ENCODE measurements at places on chromosomes 1 and 21.

- no peak for DNase-seq
Measured at GRCh38 chr1:96059736-96060135, 661.8 kb upstream of the PTBP2 start.

DNA sequence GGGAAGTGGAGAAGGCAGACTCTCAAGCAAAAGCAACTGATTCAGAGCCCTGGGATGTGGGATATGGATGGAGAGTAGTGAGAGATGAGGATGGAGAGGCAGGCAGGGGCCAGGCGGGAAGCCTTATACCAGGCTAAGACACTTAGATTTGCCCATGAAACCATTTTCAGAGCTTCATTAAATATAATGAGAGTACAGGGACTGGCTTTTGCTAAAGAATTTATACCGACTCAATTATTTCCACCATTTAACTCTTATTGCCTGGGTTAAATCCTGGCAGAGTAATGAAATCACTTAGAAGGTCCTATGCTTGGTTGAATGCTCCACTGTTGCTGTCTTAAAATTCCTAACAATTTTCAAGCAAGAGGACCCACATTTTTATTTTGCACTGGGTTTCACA lies 311.7 kb downstream of the KCNH1 start:
- no peak for DNase-seq

- DNase-seq: no peak
Measured at GRCh38 chr1:40303790-40304189, 13.3 kb downstream of the COL9A2 start.

- no peak for DNase-seq
Measured at GRCh38 chr1:29162025-29162424, 19.7 kb downstream of the SRSF4 start.

DNA sequence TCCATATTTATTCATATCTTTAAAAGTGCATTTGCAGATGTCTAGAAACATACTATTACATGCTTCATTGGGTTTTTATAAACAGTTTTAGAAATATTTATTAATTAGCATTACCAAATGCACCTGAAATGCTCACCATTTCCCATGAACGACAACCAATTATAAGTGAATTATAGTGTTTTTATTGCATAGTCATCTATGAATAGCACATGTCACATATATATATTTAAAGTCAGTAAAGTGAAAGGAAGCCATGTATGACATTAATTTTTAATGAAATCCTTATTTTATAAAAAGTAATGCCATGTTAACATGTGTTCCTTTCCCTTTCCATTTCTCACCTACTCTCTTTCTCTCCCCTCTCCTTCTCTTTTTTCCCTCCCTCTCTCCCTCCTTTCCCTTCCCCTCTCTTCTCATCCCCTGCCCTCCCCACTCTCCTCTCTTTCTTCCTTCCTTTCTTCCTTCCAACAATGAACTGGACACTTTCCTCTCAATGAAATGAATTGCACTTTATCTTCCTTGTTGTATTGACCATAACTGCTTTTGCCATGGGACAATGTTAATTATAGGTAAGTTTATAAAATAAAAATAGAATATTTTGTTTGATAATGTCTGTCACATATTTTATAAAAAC lies 179.3 kb downstream of the NCAM2 start:
- no peak for DNase-seq

GRCh38 chr1:24849672-24850295 lies 80.3 kb downstream of the RUNX3 start:
- DNase-seq: no peak

DNA sequence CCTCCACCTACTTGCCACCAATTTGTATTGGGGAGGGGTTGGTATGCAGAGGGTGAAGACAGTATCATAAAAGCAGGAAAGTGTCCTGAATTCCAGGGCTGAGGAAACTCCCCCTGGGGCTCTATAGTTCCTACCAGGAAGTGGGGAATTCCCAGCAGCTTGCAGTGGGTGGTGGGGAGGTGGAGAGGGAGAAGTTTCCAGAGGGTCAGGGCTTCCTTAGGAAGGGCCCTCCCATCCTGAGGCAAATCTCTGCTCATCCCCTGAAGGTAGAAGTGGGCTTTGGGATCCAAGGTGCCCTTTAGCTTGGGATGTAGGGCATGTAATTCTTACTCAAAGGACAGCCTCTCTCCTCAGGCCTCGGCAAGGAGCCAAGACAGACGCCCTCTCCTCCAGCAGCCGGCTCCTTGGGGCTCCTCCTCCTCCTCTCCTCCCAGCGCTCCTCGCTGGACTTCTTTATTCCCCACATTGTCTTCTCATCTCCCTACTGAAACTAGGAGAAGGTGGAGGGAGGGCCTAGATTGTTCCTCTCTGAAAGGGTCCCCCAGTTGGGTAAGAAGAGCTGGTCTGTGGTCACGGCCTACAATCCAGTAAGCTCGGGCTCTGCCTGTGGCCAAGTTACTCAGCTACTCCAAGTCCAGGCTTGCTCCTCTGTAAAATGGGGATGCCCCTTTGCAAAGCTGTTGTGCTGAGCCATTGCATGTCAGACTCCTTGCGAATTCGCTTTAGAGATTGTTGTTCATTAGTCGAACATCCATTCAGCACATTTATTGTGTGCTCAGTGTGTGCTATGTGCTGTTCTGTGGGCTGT lies 17.9 kb upstream of the CSF1 start:
- no peak for DNase-seq

DNA sequence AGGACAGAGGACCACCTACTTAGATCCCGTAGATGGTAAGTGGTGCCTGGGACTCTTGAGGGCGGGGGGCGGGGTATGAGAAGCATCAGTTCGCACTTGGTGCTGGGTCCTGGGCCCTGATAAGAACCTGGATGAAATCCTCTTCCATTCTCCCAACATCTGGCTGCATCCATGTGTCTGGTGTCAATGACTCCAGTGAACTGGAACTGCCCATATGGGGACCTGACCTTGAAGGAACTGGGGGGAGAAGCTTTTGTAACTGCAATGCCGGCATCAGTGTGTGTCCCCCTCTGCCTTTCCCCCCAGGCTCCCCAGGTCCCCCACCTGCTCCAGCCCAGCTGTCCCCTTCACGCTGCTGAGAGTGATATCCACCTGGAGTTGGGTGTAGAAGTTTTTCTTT lies 49.7 kb upstream of the EPB41 start:
- no peak for DNase-seq

GRCh38 chr1:60573121-60573520 lies 499.6 kb upstream of the C1orf87 start:
- DNase-seq: no peak

GRCh38 chr1:70966018-70966638 lies 81.5 kb downstream of the PTGER3 start:
- no peak for DNase-seq

DNA sequence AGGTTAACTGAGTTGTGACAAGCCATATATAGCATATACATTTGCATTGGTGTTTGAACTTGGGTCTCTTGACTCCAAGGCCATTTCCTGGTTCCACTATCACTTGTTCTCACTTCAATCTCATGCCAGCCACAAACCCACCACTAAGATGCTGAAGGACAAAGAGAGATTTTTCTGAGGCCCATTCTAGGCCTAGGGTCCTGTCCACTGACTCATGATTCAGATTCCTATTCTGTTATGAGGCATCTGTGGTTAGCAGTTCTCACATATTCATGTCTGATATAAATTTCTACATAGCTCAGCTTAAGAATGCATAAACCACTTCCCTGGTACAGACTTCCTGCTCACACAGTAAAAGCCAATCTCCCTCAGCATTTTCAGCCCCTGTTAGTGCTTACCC lies 326.1 kb upstream of the BEND5 start:
- DNase-seq: no peak

DNA sequence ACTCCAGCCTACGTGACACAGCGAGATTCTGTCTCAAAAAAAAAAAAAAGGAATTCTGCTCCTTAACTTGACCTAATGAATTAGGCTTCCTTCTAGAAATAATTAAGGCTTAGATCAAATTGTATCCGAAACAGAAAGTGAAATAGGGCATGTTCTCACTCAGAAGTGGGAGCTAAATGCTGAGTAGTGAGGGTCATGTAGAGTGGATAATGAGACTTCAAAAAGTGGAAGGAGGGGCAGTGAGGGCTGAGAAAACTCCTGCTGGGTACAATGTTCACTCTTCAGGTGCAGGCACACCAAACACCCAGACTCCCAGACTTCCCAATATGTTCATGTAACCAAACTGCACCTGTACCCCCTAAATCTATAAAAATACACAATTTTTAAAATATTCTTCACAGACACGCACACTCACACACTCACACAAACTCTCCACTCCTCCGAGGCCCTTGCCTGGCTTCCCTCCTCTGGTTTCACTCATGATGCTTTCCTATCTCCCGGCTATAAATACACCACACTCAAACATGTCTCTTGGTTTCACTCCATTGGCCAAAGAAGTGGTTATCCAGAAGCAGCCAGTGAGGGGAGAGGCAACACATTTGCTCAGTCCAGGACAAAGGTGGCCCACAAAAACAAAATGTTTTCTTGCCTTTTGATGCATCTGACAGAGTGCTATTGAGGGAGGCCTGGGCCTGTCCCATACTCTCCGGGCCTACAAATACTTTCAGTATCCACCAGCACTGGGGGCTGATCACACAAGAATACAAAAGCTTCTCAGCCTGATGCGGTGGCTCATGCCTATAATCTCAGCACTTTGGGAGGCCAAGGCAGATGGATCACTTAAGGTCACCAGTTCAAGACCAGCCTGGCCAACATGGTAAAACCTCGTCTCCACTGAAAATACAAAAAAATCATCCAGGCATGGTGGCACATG lies 249.2 kb downstream of the TOMM20 start:
- DNase-seq: no peak

GRCh38 chr1:202852163-202852904 lies 36.6 kb downstream of the RABIF start:
- peak; percentile 28 for DNase-seq

DNA sequence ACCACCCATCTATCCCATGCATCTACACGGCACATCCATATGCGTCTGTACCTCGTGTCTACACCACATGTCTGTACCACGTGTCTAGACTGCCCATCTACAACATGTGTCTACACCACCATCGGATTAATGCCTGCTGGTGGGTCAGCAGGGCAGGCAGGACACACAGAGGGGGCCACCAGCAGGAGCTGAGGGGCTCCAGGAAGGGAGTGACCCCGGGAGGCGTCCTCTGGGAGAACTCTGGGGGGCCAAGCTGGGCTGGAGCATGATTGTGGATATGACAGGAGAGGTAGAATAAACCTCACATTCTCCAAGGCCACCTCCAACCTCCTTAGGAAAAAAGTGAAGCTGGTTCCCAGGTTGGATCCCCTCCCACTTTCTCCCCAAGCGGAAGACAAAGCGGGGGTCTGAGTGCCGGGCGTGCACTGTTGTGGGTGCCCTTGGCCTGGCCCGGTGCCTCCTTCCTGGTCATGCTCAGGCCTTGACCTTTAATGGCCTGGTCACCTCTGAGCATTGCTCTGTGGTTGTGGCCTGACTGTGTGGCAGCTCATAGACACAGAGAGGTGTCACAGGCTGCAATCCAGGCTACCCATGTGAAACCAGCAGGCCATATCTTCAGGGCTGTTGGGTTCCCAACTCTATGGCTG lies 881 bp upstream of the ACTRT2 start:
- no peak for DNase-seq

DNA sequence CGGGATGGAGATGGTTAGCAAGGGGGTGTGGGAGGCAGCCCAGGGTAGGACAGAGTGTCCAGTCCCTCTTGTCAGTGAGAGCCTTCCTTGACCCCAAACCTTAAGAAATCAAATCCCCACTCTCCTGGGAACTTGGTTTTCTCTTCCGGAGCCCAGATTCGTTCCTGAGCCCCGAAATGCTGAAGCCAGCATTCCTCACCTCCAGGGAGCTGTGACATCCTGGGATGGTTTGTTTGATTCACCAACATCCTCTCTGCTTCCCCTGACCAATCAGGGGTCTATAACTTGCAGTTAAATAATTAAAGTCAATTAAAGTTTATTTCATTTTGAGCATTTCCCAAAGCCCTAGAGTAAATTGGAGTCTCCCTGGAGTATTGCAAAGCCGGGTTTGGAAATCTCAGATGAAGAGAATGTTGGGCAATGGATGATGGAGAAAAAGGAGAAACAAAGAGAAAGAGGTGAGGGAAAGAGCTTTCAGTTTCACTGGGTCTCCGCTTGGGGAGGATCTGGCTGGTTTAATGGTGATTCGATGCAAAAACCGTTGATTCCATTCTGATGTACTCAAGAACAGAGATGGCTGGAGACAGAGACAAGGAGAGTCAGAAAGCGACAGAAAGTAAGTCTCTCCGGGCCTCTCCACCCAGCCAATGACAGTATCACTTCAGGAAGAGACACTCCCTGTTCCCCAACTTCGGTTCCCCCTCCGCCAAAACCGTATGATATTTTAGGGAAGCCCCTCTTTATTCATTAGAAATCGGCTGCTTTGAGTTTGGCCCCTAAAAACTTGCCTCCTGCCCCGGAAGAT lies 12.8 kb upstream of the ALX3 start:
- no peak for DNase-seq

DNA sequence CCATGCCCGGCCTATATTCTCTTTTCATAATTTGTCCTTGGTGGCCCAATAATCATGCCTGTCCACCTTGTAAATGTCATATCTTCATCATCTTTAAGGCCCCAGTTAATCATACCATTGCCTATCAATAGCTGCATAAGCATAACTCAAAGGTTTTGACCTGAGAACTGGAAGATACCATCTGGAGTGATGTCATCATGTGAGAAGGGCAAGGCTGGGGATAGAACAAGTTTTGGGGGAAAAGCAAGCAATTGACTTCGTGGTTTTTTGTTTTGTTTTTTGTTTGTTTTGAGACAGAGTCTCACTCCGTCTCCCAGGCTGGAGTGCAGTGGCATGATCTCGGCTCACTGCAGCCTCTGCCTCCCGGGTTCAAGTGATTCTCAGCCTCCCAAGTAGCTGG lies 6.2 kb downstream of the UBIAD1 start:
- DNase-seq: no peak

DNA sequence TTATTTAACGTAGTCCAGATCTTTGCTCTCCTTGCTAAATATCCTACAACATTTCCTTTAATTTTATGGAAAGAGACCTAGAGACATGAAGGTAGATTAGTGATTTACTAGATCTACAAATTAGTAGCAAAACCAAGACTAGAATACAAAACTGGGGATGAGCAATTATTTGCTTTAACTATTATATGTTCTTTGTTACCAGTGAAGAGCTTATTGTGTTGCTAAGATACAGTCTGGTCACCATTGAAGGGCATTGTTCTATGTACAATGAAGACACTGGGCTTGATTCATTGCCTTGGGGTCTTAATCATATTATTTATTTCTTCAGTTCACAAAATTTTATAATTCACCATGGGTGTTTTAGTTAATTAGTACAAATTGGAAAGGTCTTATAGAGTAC lies 88.3 kb downstream of the S1PR1 start:
- DNase-seq: no peak

DNA sequence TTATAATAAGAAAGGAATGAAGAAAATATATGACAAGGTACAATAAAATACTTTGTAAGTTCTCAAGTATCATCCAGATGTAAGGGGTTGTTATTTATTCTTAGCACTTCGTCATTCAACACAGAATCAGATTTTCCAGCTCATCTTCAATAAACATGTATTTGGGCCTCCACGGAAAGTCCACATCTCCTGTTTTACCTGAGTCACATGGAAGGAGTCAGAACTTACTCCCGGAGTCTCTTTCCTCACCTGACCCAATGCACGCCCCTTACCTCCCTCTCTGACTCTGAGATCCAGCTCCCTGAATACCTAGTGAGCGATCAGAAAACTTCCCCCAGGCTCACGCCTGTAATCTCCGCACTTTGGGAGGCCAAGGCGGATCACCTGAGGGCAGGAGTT lies 1.5 kb upstream of the PMVK start:
- no peak for DNase-seq
